ENCODE measurements at places on chromosomes 12 and 14.
A peak's percentile ranks its signal among the peaks of the same experiment; 100 is the strongest.

DNA sequence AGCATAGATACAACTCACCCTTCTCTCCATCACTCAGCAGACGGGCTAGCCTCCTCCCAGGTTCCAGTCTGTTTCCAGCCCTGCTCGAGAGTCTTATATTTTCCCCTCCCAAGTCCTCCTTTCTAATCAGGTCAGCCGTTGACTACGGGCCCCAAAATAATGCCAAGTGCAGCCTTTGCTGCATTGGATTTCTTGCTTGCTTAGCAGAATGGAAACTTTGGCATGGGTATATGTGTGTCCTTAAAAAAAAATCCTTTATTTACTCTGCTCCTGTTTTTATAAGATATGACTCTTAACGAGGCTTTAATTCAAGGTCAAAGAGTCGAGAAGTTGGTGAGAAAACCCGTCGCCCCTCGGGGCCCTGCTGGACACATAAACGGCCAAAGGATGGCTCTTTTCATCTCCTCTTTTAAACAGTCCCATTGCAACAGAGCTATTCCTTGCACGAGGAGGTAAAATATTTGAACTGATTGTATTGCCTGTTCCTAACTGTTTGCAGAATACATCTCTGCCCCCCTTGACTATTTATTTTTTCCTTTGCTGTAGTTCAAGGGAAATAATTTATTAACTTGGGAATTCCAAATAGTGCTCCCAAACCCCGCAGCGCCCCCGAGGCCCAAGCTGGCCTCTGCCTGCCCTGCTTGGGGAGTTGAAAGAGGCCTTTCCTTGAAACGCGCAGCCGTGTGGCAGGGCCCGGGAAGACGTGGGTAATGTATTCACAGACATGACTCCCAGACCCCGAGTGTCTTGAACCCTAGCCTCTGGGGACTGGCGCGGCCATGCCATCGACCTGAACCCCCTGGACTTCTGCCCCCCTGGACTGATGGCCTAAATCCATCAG, 156.5 kb upstream of the MYL2 start:
- DNase-seq = no peak

GRCh38 chr12:70615174-70615866, 21.9 kb downstream of the PTPRB start:
- DNase-seq = no peak

GRCh38 chr14:103501041-103501870, 21.4 kb downstream of the CKB start:
- DNase-seq = no peak

DNA sequence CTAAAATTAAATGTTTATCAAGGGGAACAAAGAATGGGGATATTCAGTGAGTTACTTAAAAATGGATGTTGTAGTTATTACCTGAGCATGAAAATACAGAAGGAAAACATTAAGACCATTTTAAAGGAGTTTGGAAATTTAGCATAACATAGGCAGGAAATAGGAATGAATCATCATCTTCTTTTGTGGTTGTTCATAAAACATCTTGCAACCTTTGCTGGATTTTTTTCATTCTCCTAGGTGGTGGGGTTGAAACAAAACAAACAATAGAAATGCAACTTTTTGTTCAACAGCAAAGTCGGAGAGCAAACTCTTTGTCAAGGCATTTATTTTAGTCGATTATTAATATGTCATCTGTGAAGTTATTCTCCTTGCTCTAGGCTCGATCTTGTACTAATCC, 275.1 kb downstream of the IPO8 start:
- no peak for DNase-seq

GRCh38 chr12:108622421-108622820, 11.3 kb downstream of the SELPLG start:
- no peak for DNase-seq

GRCh38 chr12:113136128-113136989, 798 bp upstream of the RASAL1 start:
- DNase-seq = no peak

DNA sequence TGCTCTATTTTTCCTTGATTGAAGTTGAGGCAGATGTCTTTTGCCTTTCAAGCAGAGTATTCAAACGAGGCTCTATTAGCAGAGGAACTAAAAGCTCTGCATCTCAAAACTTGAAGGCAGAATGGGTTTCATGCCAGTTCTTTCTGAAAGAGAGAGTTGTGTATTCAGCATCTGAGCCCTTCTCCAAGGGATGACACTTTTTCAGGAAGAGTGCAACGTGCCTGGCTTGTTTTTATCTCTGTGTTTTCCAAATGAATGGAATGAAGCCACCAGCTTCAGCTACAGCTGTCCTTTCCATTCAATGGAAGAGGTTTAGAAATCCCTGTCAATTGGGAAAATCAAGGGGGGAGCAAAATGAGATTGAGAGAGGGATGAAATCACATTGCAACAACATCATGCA, 14.6 kb downstream of the BEST3 start:
- no peak for DNase-seq

DNA sequence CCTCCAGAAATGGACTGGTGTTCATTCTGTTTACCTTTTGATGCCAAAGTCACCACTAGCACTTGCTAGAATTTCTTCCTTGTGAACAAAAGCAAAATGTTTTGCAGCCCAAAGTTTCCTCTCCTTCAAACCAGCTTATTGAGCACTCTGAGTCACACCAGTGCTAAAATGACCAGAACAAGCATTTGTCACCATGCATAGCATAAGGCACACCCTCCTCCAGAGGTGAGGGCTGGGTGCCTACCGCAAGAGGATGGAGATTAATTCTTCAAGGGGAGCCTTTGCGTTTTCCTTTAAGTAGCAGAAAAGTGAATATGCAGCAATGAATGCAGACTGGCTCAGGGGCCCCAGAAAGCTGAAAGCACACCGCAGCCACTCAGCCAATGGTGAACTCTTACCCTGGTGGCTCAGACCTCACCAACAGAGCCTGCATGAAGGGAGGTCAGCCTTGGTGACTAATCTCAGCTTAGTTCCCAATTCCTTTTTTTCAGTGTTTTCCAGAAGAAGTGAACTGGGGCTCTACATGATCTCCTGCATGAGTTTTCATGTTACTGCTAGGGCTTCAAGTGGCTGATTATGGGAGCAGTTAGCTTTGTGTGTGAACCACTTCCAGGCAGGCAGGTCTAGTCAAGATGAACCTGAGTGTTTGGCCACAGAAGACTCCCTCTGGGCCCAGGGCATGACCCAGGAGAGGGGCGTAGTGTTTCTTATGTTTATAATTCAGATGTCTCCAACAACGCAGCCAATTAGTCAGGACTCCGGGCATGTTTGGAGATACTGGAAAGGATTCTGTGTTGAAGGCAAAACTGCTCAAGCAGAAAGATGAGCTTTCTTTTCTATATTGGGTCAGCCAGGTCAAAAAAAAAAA, 96.3 kb downstream of the PAX9 start:
- no peak for DNase-seq

DNA sequence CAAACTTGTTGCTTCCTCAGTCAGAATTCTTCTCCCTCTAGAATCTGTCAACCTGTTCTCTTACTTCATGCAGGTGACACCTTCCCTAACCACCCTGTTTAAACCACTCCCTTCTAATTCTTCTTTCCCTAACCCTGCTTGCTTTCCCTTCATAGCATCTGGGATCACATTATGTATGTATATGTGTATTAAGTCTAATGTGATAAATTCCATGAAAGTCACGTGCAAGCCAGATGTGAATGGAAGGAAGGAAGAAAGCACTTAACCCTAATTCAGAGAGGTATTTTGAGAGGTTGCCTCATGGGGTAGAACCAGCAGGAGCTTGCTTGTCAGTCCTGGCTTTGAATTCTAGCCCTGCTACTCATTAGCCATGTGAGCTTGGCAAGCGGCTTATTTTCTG, 340.0 kb downstream of the TRHDE start:
- DNase-seq = no peak

DNA sequence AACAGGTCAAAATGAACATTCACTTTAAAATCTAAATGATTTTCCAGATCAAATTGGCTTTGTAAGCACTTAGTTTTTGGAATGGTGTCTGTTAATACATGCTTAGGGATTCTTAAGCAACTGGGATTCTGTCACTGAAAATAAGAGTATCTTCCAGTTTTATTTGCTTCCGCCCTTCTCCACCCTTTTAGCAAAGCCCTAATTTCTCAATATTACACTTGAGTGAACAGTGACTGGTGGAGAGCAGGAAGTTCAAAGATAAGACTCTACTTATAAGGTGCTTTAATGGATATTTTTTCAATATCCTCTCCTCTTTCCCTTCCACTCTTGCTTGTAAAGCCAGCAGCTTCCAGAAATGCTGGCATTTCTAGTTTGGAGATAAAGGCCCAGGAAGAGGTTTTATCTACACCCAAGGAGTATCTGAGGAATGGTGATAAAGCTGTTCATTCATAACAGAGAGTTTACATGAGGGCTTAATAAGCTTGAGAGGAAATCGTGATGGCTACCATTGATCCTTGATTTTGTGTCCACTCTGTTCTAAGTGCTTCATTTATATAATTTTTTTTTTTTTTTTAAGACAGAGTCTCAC, 265.9 kb upstream of the PRICKLE1 start:
- no peak for DNase-seq

GRCh38 chr14:64147126-64147790, 146.9 kb downstream of the ESR2 start:
- no peak for DNase-seq

- no peak for DNase-seq
Observed at GRCh38 chr12:57148469-57149244, 1.2 kb upstream of the LRP1-AS start.

DNA sequence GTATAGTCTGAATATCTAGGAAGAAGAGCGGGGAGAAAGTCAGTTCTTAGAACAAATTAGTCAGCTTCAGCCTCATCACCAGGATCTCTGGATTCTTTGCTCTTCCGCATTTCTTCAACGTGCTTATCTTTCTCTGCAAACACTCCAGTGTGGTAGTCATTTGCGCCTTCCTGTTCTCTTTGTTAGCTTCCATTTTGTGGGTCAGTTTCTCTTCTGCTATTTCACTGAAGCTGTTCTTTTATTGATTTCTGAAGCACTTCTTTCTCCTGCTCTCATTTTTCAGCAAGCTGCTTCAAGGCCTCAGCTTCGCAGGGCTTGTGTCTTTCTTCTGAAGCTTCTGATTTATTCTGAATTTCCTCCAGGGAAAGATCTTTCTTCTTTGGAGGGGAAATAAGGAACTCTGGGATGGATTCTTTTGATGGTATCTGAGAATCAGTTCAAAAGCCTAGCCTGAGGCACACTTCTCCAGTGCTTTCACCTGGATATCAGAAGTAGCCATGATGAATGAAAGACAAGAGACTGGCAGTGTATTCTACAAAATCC, 13.5 kb downstream of the AMN1 start:
- DNase-seq = no peak

- DNase-seq = peak; percentile 87
Observed at GRCh38 chr14:100537446-100538350, 49.5 kb downstream of the BEGAIN start.

DNA sequence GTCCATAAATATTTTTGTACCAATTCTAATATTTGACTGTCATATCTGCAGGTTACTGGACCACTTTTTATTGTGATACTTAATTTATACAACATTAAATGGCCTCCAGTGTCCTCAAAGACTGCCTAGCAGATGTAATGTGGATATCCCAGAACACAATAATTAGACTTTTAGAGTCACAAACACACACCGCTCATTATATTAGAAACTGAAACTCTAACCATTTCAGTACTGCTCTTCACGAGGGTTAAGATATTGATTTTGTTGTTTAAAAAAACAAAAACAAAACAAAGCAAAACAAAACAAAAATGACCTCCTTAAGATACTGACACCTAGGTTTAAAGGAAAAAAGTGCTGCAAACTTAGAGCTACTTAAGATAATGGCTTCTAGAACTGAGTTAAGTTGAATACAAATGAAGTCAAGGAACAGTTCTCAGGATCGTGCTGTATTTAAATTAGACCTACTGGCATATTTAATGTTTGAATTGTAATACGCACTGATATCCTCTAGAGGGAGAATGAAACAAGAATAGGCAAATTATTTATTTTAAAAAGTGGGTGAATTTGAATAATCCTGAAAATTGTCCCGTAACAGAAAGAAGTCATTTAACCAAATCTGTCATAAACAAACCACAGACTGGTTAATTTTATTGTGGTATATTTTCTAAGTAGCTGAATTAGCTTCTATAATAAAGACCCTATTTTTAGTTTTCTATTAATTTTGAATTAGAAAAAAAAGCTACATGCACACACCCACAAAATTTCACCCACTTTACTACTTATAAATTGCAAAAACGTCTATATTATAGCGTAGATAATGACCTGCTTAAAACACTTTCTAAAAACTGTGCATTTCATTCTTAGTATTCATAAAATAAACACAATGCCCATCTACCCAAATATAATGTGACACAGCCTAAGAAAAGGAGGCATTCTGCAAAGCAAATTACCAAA, 395.2 kb upstream of the DCN start:
- no peak for DNase-seq

GRCh38 chr14:32559590-32559989, 230.5 kb downstream of the AKAP6 start:
- no peak for DNase-seq

DNA sequence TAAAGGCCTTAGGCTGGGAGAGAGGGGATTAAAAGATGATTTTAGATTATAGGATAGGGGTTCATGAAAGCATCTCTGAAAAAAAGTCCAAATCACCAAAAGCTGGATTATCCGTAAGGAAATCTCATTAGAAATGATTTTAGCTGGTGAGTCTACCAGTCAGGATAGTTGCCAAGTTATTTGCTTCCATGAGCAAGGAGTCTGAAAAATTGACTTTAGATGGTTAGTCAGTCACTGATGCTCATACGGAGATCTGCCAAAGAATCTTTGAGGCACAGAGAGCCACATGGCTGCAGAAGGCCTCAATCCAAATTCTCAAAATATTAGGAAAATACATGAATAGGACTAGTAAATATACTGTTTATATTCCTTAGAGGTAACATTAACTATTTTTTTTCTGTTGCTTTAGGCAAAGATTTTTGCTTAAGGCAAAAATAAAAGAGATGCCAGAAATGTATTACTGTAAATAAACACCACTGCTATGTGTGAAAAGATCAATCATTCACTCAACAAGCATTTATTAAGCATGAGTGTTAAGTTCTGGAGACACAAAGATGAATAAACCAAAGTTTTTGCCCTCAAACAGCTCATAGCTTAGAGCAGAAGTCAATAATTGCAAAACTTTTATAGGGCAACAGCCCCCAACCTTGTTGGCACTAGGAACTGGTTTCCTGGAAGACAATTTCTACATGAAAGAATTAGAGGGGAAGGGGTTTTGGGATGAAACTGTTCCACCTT, 105.2 kb downstream of the BBS10 start:
- DNase-seq = no peak

DNA sequence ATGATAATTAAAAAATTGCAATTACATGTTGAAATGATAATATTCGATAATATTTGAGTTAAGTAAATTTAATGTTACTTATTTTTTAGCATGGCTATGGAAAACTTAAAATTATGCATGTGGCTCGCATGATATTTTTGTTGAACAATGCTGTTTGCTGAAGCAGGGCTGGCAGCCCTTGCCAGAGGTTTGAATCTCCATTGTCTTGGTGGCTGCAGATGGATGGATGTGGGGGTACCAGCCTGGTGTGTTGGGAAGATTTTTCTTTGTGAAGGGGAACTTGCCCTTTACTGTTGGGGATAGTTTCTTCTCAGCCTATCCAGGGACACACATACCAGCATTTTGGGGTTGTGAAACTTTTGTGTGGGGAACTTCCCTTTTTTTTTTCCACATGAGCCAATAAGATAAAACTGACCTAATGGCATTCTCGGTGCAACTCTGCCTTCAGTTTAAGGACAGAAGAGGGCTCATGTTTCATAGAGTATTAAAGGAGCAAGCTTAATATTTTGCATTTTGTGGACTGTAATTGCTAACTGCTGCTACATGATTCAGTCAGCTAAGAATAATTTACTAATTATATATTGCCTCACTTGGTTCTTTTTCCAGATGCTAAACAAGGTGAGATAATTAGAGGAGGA, 8.8 kb downstream of the RASSF3 start:
- no peak for DNase-seq

- no peak for DNase-seq
Observed at GRCh38 chr12:9244894-9245293, 36.7 kb upstream of the PZP start.

Data from sciatic nerve (tissue), 2 donors.